Stimulated activated CD8-positive, alpha-beta memory T cell treated with anti-CD3 and anti-CD28 coated beads, Interleukin-7, amount 100 ng/mL, for 1 hour (primary cell): ENCODE measurements at places on chromosomes 5 and 9.

GRCh38 chr5:176731506-176732160 is 78.7 kb upstream of the UNC5A start:
- no peak for DNase-seq

- DNase-seq = no peak
Observed at GRCh38 chr9:94933511-94933828, 207.0 kb downstream of the AOPEP start.

GRCh38 chr5:65434122-65434521 is 47.6 kb downstream of the ADAMTS6 start:
- DNase-seq = no peak

GRCh38 chr5:137617528-137618205 is 118.2 kb downstream of the KLHL3 start:
- DNase-seq = no peak

- DNase-seq = no peak
Observed at GRCh38 chr5:101012880-101013279, 109.8 kb upstream of the ST8SIA4 start.

- no peak for DNase-seq
Observed at GRCh38 chr9:2096376-2096970, 81.3 kb downstream of the SMARCA2 start.

DNA sequence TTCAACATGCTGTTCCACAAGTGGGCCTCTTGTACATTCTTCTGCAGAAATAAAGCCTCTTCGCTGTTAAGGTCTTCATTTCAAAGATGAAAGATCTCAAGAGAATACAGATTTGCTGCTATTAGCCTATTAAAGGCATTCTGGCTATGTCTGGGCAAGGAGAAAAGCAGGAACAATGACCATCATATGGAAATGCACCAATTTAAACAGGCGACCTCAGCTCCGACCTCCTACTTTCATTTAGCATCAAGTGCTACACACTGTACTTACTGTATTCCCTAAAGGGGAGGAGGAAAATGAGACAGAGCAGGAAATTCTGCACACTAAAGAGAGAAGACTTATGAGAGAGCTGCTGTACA is 64.8 kb downstream of the HABP4 start:
- DNase-seq = no peak

GRCh38 chr5:144438237-144438636 is 267.6 kb downstream of the KCTD16 start:
- DNase-seq = no peak

DNA sequence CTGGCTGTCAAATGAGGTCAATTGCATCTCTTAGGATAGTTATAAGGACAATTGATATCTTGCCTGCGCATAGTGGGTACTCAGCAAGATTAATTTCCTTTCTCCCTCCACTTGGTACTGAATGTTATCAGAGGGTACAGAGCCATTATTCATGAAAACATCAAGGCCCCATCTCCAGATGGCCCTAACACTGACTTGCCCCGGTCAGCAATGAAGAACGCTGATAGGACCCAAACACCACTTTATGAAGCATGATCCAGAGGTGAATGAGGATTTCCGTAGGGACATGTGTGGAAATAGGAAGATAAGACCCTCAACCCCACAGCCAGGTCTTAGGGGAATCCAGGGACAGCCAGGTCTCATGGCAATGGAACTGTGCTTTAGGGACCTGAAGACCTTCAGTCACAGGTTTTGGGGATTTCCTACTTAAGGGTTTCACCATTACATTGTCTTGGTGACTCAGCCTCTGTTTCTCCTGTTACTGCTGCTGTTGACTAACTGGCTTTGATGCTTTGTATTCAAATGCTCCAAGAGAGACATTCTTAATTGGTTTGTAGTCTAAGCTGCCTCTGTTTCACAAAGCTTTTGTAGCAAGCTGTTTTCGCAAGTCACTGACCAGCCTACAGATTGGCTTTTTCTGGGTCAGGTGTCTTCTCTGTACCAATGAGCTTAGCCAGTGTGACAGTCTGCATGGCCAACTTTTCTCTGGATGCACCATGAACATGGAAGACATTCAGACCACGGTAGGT is 35.3 kb upstream of the IQGAP2 start:
- DNase-seq = no peak

DNA sequence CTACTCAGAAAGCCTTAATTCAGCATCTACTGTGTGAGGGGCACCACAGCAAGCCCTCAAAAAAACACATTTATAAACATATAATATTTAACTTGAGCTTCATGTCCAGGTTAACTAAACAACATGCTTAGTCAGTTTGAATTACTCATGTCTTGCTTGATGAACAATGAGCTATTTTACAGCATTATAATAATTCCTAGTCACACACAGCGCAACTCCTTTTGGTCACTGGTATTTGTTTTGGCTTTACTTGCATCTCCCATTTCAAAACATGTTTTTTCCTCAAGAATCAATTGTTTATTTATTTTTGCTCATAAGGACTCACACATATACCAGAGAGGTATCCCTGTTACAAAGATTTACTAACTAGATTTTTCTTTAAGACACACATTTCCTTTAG is 616.7 kb upstream of the DAB2 start:
- no peak for DNase-seq

GRCh38 chr9:92066168-92066567 is 49.0 kb downstream of the SPTLC1 start:
- DNase-seq = no peak

GRCh38 chr5:20028506-20028905 is 40.5 kb upstream of the CDH18 start:
- DNase-seq = no peak

DNA sequence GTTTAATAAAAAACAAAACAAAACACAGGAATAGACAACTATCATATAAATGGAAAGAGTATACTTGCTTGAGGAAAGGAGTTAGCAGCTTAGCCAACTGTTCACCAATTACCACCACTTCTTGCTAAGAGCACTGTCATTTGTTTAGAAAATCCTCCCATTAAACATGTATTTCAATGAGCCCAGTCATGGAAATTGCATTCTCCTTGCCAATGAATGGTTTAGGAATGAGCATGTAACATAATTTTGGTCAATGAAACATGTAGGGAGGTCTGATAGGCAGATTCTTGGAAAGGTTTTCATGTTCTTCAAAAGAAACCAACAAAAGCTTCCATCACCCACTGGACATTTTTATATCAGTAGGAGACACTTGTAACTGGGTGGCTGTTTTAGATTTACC is 502.8 kb upstream of the PAPPA start:
- no peak for DNase-seq

GRCh38 chr5:54302267-54302687 is 8.1 kb downstream of the ARL15 start:
- DNase-seq = no peak

DNA sequence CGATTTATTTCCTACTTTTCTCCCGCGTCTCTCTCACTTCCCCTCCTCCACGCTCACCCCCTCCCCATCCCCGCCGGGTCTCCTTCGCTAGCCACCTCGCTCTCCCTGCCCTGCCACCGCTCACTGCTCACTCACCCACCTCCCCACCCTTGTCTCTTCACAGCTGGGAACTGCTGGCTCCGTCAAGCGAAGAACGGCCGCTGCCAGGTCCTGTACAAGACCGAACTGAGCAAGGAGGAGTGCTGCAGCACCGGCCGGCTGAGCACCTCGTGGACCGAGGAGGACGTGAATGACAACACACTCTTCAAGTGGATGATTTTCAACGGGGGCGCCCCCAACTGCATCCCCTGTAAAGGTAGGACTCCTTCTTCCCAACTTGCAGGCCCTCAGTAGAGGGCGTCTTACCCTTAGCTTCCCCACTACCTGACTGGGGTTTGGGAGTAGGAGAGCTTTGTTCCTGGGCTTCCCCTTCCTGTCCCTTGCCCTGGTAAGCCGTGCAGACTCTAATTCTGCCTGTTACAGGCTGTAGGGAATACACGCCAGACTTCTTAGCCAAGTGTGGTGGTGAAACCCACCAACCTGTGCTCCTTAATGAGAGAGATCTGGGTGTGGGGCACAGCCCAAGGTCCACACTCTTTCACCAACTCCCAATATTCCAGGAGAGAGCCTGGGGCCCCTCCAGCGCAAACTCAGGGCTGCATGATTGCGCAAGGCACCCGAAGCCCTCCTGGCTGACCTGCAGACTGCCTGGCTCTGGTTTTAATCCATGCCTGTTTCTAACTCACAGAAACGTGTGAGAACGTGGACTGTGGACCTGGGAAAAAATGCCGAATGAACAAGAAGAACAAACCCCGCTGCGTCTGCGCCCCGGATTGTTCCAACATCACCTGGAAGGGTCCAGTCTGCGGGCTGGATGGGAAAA is 2.5 kb downstream of the FST start:
- DNase-seq = no peak

- DNase-seq = no peak
Observed at GRCh38 chr9:69168709-69169217, 5.3 kb upstream of the TJP2 start.

GRCh38 chr5:3181671-3182070 is 414.0 kb upstream of the IRX1 start:
- DNase-seq = no peak

GRCh38 chr5:151054709-151055108 is 26.1 kb downstream of the TNIP1 start:
- DNase-seq = no peak

DNA sequence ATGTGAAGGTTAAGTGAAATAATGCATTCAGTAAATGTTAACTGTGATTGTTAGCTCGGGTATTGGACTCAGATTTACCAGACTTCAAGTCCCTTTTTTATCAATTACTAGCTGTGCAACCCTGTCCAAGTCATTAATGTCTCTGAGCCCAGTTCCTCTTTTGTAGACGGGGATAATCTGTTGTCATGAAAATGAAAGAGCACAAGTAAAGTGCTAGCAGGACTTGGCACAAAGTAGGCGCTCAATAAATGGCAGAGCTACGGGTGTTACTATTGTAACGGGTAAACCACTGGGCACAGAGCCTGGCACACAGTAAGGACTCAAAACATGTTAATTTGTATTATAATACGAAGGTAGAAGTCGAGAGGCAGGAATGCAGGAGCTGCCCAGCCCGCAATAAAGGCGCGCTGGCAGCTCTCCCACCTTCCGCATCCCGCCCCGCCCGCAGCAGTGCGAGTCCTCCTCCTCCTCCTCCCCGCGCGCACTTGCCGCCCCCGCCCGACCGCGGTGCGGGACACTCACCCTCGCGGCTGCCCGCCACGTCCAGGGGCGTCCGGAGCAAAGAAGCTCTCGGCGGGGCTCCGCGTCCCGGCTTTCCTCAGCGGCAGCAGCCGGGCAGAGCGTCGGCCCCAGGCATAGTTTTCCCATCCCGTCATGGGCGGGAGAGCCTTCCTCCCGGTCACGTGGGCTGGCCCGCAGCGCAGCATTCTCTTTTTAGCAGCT is at the start of gene C1QTNF2:
TSS of gene C1QTNF2 (minus strand) at position 637 of the 723 bp plus-strand sequence. CDS start 15,615 bp downstream, outside the sequence.
- DNase-seq = no peak

DNA sequence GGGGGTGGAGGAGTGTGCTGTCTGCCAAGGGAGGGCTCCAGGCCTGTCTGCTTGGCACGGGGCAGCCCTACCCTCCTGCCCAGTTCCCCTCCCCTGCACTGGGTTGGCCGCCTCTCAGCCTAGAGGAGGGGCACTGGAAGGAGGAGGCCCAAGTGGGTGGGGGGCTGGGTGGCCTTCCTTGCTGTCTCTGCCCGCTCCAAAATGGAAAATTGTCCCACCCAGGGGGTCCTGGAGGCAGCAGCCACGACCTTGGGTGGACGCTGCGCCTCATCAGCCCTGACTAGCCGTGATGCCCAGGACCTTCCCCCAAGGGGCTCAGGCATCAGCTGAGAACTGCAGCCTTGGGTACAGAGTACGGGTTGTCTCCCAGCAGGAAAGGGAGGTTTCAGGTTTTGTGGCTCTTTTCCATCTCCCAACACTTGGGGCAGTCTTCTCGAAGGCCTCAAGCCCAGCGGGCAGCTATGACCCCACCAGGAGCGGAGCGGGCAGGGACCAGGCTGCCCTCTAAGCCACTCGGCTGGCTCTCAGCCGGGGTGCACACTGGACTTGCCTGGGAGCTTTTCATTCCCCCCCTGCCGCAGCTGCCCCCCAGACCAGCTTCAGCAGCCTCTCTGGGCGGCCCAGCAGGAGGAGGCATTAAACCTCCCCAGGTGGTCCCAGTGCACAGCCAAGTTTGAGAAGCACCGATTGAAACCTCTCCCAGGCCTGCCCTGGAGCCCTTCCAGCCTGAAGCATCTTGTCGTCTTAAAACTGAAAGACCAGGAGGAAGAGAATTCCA is 20.6 kb downstream of the NTNG2 start:
- DNase-seq = no peak

DNA sequence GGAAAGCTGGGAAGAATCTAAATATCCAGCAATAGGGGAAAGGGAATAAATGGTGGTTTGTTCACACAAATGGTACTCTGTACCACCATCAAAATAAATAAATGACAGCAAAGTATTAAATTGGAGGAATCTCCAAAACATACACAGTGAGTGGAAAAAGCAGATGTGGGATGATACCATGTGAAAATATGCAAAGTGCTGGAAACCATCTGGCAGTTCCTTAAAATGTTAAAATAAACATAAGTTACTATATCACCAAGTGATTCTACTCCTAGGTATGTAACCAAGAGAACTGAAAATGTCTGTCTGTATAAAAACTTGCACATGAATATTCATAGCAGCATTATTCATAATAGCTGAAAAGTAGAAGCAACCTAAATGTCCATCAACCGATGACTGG is 41.9 kb upstream of the TEX48 start:
- DNase-seq = no peak

DNA sequence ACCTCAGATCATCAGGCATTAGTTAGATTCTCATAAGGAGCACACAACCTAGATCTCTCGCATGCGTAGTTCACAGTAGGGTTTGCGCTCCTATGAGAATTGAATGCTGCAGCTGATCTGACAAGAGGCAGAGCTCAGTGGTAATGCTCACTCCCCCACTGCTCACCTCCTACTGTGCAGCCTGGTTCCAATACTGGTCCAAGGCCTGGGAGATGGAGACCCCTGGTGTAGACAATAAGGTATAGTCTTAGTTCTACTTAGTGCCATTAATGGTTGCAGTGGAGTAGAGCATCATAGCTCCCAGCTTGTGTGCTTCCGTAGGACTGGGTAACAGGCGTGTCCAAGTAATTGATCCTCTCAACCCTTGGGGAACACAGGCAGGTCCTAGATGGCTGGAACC is 70.4 kb upstream of the ANKRD55 start:
- DNase-seq = no peak

DNA sequence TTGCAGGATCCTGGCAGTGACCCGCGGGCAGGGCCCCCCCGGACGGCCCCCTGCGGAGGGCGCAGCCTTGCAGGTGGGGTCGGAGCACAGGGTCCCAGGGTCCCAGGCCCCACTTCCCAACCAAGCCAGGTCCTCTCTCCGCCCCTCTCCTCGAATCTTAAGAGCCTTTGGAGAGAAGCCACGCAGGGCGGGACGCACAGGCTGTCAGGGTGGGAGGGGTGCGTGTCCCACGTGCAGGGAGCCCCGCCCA is 18.4 kb upstream of the EGFL7 start:
- DNase-seq = no peak

- DNase-seq = no peak
Observed at GRCh38 chr5:140982083-140982716, 15.9 kb downstream of the PCDHAC2 start.
